ENCODE measurements at places on chromosomes 1 and 21.

DNA sequence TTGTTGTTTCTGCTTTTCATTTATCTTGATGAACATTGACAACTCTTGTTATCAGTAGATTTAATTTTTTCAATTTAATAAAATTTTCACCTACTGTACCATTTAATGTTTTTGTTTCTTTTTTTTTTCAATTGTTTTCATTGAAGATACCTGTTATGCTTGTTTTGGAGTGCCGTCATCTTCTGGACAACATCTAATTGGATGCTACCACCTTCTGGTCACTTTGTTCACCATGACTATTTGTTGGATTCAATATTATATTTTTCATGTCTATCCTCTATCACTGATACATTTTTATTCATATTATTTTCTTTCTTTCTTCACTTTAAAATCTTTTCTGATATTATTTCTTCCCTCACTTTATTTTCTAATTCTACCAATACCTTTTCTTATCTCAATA, 14.0 kb downstream of the KRTAP21-2 start:
- DNase-seq, result no peak

- DNase-seq, result no peak
These were observed 11.6 kb downstream of the UAP1 start for GRCh38 chr1:162573136-162573535.

GRCh38 chr1:39789571-39790110, 976 bp upstream of the BMP8B start:
- no peak for DNase-seq

GRCh38 chr1:180029524-180030135, 75.0 kb downstream of the CEP350 start:
- no peak for DNase-seq

DNA sequence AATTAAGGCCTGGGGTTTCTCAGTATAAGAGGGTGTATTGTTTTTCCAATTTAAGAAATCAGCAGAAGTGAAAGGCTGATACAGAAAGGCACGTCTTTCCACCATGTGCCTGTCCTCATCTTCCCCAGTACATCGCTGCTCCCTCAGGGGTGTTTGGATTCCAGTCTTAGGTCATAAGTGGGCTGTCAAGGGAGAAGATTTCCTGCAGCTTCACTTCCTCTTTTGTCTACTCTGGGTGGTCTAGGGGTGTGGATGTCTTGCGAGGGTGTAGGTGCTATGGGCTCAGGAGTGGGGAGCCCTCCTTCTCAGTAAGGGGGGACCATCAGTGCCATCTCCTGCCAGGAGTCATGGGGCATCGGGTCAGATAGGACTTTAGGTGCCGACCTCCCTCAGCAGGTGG, 999.8 kb upstream of the NCAM2 start:
- no peak for DNase-seq

DNA sequence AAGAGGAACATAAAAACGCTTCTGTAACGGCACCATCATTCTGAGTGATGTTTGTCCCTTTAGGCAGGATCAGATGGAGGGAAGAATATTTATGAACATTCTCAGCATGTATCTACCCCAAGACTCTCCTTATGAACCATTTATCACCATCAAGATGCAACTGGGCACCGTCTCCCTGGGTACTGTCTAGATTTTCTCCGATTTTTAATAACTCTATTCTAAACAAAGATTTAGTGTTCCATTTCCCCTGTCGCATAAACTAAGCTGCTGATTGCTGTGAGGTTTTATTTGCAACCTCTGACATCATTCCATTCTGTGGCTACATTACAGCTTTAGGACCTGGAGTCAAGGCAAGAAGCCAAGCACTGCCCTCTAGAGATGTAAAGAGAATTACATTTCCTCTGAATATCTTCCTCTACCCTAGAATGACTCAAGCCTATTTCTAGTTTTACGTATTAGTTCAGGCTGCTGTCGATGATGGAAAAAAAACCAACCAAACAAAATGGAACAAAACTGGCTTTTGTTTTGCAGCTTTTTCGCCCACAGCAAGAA, 130.1 kb upstream of the MAP1LC3C start:
- DNase-seq, result peak; percentile 8

DNA sequence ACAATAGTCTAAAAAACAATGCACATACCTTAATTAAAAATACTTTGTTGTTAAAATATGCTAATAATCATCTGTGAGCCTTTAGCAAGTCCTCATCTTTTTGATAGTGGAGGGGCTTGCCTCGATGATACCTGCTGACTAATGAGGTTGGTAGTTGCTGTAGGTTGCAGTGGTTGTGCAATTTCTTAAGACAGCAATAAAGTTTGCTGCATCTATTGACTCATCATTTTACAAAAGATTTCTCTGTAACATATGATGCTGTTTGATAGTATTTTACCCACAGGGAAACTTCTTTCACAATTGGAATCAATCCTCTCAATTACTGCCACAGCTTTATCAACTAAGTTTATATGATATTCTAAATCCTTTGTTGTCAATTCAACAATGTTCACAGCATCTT, 7.6 kb downstream of the C1orf87 start:
- no peak for DNase-seq

DNA sequence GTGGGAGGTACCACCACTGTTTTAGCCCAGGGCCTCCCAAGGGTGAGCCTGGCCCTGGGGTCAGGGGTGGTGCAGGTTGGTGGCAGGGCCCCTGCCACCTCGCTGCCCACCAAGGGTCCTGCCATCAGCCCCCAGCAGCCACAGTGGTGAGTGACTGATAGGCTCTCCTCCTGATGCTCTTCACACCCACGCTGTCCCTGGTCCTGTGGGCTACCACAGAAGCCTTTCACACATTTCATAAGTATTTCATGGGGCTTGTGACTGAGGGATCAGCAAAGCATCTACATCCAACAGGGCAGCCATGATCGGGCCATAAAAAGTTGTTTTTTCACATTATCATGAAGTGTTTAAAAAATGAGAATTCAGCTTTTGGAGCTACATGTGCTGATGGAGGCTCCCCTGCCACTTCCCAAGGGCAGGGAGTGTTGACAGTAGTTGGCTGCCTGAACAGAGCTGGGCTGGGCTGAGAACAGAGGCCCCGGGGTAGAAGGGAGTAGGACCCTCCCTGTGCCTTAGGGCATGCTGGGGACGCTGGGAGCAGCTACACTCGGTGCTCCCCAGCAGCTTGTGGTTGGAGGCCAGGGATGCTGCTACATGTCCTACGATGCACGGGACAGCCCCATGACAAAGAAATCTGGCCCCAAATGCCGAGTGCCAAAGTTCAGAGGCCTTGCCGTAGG, 73.1 kb upstream of the TMEM51 start:
- DNase-seq, result no peak

DNA sequence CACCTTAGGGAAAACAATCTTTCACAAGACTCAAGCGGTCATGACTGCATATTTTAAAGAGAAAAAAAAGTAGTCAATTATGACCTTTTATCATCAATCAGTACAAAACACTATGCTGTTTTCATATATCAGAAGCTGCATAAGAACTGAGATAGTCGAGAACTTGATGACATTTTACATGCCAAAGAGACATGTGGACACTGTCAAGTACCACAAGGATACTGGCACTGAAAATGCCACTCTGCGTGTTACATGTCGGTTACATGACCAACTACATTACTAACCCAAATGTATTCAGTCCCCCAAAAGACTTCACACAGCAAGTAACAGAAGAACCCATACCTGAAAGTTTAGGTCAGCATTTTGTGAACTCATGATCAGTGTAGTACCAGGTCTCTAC, 975.0 kb upstream of the ADGRL4 start:
- DNase-seq, result no peak

DNA sequence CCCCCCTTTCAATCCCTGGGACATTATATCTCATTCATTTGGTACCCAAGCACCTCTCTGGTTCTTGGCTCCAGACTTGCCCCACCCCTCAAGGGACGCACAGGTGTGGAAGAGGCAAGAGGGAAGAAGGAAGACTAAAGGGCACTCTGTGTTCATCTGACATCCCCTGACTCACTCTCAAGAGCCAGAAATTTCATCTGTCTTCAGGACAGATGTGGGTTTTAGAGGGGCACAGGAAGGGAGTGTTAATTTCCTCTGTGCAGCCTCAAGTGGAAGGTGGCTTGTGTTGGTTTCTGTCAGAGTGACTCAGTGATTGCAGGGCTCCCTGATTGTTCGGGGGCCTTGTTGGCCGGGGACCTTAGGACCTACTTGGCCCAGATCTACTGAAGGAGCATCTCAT, 2.4 kb downstream of the C2CD4D start:
- no peak for DNase-seq

DNA sequence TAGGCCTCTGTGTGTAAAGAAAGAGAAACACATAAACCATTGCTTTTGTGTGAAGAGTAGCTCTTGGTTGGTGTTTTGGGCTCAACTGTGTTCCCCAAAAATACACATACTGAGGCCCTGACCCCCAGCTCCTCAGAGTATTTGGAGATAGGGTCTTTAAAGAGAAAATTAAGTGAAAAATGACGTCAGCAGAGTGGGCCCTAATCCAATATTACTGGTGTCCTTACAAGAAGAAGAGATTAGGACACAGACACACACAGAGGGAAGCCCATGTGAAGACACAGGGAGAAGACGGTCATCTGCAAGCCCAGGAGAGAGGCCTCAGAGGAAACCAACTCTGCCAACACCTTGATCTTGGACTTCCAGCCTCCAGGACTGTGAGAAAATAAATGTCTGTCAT, 76.9 kb upstream of the PGBD5 start:
- no peak for DNase-seq

- DNase-seq, result no peak
These were observed 22.0 kb downstream of the NSL1 start for GRCh38 chr1:212769459-212770167.

DNA sequence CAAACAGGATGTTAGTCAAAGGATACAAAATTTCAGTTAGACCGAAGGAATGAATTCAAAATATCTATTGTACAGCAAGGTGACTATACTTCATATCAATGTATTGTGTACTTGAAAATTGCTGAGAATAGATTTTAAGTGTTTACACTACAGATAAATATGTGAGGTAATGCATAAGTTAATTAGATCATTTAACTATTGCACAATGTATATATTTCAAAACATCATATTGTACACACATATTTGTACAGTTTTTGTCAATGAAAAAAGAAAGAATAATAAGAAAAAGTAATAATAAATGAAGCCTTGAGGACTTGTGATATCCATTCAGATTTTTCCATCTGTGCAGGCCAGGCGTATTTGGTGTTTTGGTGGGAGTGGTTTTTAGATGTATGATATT, 367.4 kb upstream of the SNX7 start:
- DNase-seq, result no peak

GRCh38 chr1:14576155-14576554, 22.3 kb upstream of the KAZN start:
- DNase-seq, result no peak

GRCh38 chr1:184622136-184622823, 132.4 kb downstream of the EDEM3 start:
- peak; percentile 62 for DNase-seq

GRCh38 chr1:99766378-99766800, at the start of gene FRRS1:
Gene FRRS1, minus strand, starts transcription at chr1:99766635. Its CDS starts 17,867 bp downstream, at chr1:99748768.
- peak; percentile 78 for DNase-seq

- no peak for DNase-seq
These were observed 66.8 kb downstream of the ACBD6 start for GRCh38 chr1:180435566-180435965.

- no peak for DNase-seq
These were observed 82.8 kb upstream of the RALGPS2 start for GRCh38 chr1:178642282-178642681.

DNA sequence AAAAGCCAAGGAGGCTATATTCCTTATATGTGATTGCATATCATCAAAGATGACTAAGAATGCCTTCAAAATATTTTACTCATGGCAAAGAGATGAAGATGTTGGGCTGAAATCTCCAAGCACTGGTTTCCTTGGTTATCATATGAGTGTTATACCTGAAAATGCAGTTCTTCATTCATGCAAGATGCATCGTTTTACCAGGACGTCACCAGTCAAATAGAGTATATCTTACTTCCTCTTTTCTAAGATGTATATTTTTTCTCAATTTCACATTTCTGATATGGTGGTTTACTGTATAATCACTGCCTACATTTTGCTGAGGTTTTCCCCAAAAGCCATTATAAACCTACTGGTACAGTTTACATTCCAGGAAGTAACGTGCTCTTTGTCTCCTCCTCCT, 1085.7 kb downstream of the NCAM2 start:
- no peak for DNase-seq

DNA sequence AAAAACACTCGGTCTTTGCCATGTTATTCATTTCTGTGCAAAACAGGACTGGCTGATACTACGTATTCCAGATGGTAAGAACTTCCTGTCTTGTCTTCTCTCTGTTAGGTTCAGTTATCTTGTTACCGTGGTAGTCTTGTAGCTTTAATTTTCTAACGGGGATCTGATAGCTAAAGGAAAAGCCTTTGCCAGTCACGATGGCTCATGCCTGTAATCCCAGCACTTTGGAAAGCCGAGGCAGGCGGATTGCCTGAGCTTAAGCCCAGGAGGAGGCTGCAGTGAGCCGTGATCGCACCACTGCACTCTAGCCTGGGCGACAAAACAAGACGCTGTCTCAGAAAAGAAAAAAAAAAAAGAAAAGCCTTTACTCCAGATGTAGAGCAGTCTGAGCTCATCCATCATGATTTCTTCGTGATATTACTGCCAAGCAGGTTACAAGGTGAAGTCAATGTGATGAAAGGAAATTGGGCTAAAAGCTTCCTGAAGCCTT, 11.1 kb upstream of the MSTO1 start:
- DNase-seq, result peak; percentile 21

DNA sequence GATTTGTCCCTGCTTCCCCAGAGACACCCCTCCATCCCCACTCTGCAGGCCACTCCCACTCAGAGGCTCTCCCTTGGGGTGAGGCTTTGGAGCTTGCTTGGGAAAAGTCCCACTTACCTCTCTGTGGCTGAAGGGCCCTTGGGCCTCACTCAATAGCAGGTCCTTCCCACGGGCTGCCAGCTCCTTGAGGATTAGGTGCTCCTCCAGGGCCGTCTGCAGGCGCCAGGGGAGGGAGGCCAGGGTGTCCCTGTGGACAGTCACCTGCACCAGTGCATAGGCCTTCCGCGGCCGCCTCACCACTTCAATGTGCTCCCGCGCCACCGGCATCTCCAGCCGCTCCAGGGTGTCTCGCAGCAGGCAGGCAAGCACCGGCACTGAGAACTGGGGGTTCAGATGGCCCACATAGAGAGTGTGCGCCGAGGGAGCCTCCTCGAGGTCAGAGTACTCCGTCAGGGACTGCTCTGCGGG, 1.4 kb downstream of the SLFNL1 start:
- DNase-seq, result no peak

- DNase-seq, result no peak
These were observed 83.7 kb upstream of the EDN2 start for GRCh38 chr1:41568204-41568603.

DNA sequence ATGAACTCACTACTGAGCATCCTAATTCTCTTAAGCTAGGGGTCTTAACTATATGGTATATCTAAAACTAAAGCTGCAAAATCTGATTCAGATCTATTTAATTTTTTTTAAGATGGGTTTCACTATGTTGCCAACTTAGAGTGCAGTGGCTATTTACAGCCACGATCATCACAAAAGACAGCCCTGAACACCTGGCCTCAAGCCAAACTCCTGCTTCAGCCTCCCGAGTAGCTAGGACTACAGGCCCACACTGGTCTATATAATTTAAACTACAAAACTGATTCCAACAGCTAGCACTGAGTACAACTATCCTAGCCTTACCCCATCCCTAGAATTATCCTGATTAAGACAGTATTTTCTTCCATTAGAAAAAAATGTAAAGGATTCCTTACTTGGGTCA, 37.1 kb downstream of the EIF4G3 start:
- DNase-seq, result peak; percentile 59

- no peak for DNase-seq
These were observed 886.9 kb downstream of the AMY1C start for GRCh38 chr1:104636581-104636980.

GRCh38 chr1:178580876-178581275, 68.0 kb downstream of the TEX35 start:
- no peak for DNase-seq

All from astrocyte of the hippocampus (primary cell).